ENCODE measurements at places on chromosomes 3 and 15.

DNA sequence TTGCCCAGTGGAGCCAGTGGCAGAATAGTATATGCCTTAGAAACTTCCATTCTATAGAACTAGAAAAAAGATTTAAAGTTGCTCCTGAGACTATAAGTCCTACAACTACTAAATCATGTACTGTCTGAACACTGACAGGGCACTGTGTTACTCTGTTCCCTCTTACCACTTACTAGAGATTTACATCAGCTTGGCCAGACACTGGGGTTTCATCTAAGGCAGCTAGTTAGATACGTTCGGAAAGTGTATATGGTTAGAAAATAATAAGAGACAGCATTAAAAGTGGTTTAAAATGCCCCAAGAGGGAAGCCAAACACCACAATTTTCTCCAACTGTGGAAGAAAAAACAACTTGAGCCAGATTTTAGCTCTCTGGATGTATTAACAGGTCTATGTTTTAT lies 97.1 kb downstream of the FBN1 start:
- no peak for DNase-seq

- no peak for DNase-seq
These were observed 12.7 kb downstream of the GATA2 start for GRCh38 chr3:128480278-128480677.

- DNase-seq: no peak
These were observed 3.1 kb downstream of the ABTB1 start for GRCh38 chr3:127675651-127676391.

GRCh38 chr15:91271565-91272153 lies 171.6 kb downstream of the SV2B start:
- DNase-seq: peak; percentile 32
